ENCODE measurements at places on chromosomes 5 and 9. TPM values are rescaled to one million over a fixed set of nuclear protein-coding genes. Genes with fewer than 3 reads are reported as not detected.

The ABO gene
- total RNA-seq, result under 0.01 TPM

The COL23A1 gene
- total RNA-seq, result 0.17 TPM

The IL7R gene
- total RNA-seq, result 2.2 TPM

DNA sequence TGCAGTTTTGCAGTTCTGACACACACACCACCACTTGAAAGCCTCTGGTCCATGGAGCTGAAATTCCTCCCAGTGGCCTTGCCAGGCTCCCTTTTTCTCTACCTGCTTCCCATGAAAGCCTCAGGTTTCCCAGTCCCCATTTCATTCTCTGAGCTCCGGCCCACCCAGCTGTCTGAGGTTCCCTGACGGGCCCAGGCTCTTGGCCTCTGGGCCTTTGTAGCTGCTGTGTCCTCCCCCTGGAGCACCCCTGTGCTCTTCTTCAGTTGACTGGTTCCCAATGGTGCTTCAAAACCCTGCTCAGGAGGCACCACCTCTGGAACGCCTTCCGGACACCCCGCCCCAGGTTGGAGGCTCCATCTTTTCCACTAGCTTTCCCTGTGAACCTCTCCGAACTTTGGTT lies 155.9 kb upstream of the SHB start:
- DNase-seq, result no peak

DNA sequence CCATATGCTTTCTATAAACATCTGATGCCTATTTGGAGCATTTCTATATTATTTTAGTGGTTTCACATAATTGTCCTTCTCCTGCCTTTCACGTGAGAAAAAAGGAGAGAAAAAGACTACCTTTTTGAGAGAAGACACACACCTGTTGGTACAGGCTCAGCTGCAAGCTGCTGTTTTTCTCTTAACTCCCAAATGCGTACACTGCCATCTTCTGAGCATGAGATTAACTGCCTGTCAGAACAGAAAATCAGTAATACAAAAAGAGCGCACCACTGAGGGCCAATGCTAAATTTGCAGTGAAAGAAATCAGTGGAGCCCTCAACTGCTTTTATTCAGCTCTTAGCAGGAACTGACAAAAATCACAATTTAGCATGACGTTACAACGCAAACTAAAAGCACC lies 54.9 kb downstream of the WDR41 start:
- no peak for DNase-seq

DNA sequence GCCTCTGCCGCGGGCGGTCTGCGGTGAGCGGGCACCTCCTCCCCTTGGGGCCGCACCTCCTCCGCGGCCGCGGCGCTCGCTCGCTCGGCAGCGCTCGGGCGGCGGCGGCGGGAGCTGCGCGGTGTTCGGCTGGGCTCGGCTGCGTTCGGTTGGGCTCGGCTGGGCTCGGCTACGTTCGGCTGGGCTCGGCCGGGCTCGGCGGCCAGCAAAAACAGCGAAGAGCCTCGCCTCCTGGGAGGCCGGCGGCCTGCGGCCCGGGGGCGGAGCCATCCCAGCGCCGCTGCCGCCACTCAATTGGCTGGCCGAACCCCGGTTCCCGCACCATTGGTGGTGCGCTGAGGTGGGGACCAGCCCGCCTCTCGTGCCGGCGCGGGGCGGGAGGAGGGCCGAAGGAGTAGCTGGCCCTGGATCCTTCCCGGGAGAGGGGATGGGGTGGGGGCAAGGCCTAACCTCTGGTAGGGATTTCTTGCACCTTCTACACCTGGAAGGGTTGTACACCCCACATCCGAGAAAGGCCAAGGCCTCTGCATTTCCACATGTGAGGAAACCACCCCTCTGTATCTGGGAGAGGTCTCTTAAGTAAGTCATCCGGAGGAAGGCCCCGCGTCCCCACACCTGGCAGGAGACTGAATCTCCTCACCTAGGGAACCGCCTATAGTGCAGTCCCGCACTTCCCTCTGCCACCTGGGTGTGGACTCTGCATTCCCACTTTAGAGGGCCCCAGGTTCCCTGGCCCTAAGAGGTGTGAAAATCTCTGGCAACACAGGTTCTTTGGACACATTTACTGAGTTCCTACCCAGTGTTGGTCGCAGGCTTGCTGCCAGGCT lies at the start of gene ENHO:
ENHO (minus strand) TSS at position 20 of the 827 bp plus-strand sequence. CDS start 1,295 bp downstream, outside the sequence.
- DNase-seq, result peak; percentile 92

DNA sequence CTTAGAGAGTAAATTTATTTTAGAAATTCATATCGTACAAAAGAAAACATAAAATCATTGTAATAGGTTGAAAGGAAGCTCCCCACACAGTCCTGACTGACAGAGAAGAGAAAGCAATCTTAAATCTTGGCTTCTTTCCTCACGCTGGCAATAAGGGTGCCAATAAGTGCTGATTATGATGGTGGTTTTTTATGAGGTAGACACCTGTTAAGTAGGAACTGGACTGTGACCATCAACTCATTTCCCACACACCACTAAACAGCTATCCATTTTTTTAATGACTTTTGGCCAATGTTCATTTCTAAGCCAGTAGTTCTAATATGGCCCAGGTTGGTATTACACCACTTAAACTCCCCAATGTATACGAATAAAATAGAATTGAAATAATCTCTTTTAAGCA lies 893.5 kb upstream of the NUDT12 start:
- no peak for DNase-seq

DNA sequence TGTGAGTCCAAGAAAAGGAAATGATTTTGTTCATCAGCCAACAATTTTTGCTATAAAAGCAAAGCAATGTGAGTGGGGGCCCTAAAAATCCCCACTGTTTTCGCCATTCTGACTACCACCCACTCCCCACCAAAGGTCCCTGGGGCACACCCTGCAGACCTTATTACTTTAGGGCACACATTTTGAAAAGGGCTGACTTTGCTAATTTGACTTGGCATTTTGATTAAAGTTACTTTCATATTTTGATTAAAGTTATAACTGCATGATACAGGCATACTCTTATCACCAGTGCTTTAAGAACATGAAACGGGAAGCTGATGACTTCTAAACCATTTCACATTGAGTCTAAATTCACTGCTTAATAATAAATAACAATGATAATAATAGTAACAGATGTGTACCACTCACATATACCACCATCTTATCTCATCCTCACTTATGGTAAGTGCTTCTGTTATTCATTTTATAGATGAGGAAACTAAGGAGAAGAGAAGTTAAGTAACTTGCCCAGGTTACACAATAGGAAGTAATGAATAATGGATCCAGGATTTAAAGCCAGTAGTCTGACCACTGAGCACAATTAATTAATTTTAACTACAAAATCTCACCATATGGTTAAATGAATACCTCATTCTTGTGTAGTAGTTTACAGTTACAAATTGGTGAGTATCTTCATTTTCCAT lies 25.4 kb upstream of the NR3C1 start:
- DNase-seq, result no peak

DNA sequence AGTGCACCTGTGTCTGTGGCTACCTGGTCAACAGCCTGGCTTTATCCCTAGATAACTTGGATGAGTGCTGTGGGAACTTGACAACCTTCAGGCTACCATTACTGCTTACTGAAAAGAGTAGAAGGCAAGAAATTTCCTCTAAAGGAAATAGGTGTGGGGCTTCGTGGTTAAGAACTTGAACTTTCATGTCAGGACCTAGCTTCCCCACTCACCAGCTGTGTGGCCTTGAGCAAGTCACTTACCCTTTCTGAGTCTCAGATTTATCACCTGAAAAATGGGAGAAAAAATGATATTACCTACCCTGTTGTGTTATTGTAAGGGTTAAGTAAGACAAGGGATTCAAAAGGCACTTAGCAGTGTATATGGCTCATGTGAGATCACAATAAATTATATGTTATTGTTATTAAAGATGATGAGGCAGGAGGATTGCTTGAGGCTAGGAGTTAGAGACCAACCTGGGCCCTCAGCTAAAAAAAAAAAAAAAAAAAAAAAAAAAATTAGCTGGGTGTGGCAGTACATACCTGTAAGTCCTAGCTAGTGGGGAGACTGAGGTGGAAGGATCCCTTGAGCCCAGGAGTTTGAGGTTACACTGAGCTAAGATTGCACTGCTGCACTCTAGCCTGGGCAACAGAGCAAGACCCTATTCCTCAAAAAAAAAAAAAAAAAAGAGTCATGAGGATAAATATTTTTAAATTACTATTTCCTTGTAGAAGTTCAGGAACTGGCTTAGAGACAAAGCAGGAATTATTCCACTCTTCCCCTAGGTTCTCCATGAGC lies 97.0 kb upstream of the SPRY4 start:
- no peak for DNase-seq

Data from dermis blood vessel endothelial cell (primary cell).